Stimulated activated CD4-positive, alpha-beta T cell treated with anti-CD3 and anti-CD28 coated beads, TNF-alpha, amount 100 ng/mL, for 1 hour (primary cell): ENCODE measurements at places on chromosomes 7 and 10.

- DNase-seq: no peak
These were observed 15.5 kb downstream of the STX1A start for GRCh38 chr7:73703757-73704639.

DNA sequence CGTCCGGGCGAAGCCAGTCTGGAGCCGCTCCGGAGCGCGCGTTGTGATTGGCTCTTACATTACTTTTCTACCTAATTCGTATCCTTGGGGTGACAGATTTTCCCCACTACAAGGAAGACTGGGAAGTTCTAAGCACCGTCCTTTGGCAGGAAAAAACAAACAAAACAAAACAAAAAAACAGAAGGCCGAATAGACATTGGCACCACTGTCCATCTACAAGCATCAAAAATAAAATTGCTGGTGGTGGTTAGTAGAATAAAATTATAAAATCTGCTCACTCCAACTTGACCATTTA, 651 bp upstream of the SKAP2 start:
- DNase-seq: no peak

DNA sequence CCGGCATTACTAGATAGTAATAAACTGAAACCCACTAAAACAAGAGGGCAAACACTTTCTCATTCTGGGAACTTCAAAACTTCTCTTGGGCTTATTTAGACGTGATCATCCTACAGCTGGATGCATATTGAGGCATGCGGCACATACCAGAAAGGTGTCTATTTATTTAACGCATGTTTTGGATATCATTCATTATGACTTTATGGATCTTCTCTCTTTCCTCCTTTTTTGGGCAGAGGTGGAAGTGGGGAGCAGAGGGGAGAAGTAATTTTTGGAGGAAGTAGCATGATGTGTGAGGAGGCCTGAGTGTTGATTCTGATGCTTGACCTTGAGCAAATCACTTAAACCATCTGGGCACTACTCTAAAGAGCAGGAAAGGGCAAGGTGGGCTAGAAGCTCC, 270.6 kb downstream of the TRIL start:
- no peak for DNase-seq

DNA sequence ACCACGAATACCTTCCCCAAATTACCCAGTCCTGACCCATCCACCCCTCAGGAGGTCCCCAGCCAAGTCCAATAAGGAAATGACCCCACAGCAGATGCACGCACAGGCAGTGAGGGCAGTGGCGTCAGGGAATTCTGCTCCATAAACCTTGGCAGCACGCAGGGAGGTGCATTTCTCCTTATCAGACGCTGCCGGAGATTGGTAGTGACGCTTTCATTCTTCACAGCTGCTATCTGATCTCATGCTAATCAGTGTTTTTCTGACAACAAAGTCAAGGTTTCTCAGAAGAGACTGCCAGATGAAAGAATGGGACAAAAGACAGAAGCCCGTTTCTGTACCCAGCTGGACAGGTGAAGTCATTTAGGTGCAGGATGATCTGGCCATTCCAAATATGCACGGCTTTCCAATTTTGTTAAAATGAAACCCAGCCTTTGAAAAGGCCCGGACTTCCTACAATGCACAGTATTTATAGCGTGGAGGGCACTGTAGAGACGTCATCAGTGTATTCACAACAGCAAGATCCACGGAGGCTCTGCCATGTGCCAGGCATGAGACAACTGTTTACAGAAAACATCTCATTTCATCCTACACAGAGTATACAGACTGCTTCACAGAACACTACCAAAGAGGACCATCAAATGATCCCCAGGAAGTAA, 35.3 kb downstream of the DIP2C start:
- no peak for DNase-seq

DNA sequence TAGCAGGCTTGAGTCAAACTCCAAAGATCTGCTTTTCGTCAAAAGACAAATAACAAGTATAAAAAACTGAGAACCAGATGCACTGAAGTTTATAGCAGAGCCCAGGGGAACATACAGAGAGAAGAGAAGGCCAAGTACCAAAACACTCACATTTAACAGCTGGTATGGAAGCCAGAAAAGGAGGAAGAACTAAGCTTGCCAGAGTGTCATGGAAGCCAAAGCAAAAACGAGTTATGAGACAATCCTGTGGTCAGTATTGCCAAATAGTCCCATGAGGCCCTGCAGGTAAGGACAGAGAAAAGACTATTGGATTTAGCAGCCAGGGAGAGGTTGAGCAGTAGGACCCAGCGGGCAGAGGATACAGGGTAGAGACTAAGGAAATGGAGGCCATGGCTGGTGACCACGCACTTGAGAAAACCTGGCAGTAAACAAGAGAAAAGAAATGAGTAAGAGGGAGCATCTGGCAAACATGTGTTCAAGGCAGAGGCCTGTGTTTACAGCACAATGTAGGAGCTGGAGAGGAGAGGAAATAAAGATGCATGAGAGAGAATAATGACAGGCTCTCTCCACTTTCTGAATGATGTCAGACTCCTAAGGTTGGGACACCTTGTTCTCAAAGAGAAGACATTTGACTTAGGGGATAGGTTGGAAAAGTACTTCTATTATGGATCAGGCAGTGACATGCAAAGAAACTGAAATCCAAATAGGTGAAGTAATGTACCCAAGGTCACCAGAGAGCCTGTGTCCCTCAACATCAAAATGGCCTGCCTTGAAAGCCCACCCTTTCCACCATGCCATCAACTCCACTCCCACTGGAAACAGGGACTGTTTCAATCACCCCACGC, 9.1 kb downstream of the CREB3L2 start:
- no peak for DNase-seq

- no peak for DNase-seq
These were observed 62.7 kb downstream of the MAD1L1 start for GRCh38 chr7:2169923-2170575.

- no peak for DNase-seq
These were observed 164.6 kb downstream of the PKD1L1 start for GRCh38 chr7:47783456-47784223.

DNA sequence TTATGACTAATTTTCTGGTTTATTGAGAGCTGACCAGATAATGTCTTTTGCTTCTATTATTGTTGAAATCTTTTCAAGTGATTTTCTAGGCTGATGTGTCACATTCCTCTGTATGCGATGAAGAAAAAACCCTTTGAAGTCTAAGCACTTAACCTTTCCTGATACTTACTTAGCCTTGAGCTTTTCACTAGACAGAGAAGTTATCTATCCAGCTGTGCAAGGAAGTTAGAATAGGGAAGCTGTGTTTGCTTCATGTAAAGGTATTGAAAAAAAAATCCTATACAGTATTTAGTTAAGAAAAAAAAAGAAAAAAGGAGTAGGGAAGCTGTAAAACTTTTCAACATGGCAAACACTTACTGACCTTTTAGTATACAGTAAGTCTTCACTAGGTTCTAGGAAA, 117.6 kb upstream of the DNAJB12 start:
- DNase-seq: no peak

GRCh38 chr10:35208536-35208935, 81.9 kb downstream of the CREM start:
- DNase-seq: no peak
